ENCODE measurements at places on chromosomes 4 and X.
A peak's percentile ranks its signal among the peaks of the same experiment; 100 is the strongest.

DNA sequence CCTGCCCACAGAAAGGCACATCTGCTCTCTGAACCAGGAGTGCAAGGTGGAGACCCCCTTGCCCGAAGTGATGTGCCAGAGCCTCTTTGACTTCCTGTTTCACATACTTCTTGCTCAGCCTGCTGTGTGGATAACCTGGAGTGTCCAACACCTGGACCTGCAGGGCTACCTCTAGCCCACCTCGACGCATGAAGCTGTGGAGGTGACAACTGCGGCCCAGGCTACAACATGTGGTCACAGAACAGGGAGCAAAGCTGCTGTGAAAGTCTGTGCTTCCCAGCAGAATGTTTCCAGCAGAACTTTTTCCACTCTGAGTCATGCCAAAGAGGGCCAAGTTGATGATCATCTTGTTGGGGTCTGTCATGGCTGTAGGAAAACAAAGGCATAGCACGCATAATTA is 1.5 kb downstream of the GIMD1 start:
- DNase-seq, result no peak

- DNase-seq, result peak; percentile 52
Observed at GRCh38 chr4:112765317-112765974, 128.5 kb downstream of the LARP7 start.

GRCh38 chrX:1152090-1152489 is 60.4 kb downstream of the CRLF2 start:
- DNase-seq, result no peak

DNA sequence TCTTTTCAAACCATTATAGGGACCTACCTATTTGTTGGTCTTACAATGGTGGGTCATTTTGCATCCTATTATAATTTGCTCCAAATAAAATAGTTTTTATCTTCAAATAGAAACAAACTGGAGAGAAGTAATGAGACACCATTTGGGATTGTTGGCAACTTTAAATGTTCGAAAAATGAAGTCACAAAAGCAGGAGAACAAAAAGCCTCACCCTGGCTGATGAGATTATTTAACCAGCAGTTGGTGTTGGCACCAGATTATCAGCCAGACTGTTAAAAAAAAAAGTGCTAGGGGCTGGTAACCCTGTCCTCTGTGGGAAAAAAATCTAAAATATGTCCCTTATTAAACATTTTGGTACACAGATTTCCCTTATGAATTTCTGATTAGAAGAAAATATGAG is 100.3 kb downstream of the DCK start:
- no peak for DNase-seq

DNA sequence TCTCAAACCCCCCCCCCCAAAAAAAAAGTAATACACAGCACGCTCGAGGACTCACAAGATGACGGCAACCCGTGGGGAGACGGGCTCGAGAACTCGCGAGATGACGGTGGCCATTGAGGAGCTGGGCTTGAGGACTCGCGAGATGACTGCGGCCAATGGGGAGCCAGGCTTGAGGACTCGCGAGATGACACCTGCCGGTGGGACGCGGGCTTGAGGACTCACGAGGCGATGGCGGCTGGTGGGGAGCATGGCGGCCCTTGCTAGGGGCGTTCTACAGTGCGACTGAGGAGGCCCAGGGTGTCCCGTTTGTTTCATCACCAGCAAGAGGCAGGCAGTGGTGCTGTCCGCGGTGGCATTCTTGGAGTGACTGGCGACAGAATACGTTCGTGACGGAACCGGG is 172.4 kb upstream of the MAGEB16 start:
- DNase-seq, result no peak

DNA sequence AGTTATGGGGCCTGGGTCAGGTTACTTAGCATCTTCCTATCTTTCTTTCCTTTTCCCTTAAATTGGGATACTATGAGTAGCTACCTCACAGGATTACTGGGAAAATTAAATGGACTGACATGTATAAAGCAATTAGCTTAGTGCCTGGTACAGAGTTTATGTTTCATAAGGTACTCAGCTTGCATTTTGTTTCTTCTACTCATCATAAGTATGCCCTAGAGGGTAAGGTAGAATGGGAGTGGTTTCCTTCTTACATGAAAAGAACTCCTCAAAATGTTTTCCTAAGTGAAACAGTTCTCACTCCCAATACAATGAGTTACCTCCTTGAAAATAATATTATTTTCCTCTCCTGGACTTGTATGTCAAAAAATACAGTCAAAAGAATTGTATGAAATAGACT is 75.7 kb downstream of the NPFFR2 start:
- DNase-seq, result no peak

DNA sequence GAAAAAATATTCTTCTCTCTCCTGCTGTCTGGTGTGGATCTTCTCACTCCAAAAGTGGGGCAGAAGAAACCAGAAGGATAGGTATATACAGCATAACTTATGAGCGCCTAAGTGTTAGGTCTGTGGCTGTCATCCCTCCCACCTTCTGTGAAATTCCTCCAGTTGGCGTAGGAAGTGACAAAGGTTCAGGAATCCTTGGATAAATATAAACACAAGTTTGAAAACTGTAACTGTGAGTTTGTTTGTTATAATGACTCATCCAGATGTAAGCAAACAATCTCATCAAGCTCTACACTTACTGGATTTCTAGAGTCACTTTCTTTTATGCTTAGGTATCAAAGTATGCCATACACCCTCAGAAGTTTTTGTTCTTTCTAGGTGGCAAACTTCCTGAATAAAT is 405.2 kb downstream of the FAT4 start:
- no peak for DNase-seq

GRCh38 chr4:158094413-158095134 is 78.3 kb downstream of the GASK1B start:
- DNase-seq, result no peak

Data from activated CD4-positive, alpha-beta T cell treated with anti-CD3 and anti-CD28 coated beads, Interleukin-2, Interleukin-6, amounts not matched to agents 100 ng/mL and 50 ng/mL, durations not matched to agents 16 hours and 8 hours (primary cell).